NT2/D1 (cell line): ENCODE measurements at places on chromosomes 11 and 22.

DNA sequence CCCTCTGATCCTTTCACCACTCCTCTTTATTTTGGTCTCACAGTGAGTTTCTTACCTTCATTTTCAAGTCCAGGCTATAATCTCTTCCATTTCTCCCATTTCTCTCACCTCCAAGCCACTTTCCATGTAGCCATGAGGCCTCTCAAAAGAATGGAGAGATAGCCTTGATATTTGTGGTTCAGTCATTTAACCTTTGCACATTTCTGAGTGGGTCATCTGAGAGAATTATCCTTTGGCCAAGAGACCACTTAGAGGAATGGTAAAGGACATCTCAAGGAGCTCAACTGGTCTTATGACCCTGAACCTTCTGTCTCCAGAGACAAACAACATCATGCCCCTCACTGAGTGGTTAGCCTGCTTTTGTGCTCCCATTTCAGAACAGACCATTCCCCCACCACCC lies 121.1 kb downstream of the KIRREL3 start:
- DNase-seq = no peak

DNA sequence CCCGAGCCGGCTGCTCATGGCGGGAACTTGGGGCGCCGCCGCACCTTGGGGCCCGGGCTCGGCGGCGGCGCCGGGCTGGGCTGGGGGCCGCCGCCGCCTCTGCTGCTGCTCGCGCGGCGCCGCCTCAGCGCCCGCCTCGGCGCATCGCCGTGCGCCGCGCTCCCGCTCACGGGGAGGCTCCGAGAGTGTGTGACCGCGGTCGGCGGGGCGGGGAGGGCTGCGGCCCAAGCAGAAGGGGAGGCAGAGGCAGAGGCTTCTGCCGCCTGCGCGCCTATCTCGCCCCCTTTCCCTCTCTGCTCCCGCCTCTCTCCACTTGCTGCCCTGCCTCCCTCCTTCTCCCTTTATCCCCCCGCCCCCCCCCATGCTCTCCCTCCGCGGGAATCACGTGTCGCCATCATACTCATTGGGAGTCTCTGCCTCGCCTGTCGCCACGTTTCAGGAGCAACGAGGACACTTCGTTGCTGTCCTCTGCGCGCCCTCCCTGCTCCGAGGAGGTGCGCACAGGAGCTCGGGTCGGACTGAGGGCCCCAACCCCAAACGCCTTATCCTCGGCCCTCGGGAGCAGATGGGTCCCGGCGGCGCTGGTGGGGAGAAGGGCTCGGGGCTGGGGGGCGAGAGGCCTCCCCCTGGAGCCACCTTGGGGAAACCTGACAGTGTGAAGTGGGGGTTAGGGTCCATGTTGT lies at the start of gene GUCY1A2:
TSS of gene GUCY1A2 (minus strand) at position 258 of the 683 bp plus-strand sequence. CDS start 421 bp downstream, outside the sequence.
- DNase-seq = peak; percentile 23

DNA sequence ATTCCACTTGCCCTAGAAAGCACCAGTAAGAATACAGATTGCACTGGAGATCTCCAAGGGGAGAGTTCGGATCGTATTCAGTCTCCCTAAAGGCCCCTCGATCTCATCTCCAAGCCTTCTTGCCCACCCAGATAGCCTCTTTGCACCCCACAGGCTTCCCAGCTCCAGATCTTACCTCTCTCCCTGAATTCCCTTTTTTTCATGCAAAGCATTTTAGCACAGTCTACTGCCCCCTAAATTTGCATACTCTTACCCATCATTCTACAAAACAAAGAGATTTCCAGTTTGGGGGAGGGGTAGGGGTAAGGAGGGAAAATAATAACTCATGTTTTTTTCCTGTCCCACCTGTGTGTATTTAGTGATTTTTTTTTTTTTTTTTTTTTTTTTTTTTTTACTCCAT lies 105.2 kb downstream of the NAV2 start:
- peak; percentile 54 for DNase-seq

DNA sequence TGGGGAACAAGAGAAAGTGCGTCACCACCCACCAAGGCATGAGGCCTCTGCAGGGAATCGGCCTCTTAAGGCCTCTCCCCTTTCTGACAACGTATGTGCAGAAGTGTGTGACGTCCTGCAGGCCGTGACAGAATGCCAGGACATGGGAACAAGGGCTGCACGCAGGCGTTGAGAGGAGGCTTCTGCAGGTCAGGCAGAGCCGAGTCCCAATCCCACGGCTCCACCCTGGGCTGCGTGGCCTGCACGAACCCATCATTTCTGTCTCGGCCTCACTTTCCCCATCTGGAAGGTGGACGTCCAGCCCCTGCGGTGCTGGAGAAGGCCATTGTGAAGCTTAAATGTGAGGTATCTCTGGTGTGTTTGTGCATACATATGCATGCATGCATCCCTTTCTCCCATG lies 61.8 kb downstream of the SHANK2 start:
- DNase-seq = no peak

GRCh38 chr11:22875869-22876473 lies 15.7 kb upstream of the CCDC179 start:
- peak; percentile 57 for DNase-seq

DNA sequence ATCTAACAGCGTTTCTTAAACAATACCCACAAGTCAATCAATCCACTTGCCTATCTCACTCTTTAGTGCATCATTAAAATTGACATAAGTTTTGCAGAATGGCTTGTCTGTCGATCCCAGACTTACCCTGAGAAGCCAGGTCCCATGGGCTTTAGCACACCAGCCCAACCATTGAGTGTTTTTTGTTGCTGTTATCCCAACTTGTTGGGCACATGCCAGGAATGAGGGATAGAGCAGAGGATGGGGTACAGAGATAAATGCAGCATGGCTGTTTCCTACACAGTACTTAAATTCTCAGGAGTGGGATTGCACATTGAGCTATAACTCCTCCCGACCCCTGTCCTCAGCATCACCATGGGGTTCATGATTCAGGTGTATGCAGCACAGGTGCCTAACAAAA lies 64.2 kb upstream of the RASSF10 start:
- DNase-seq = no peak

GRCh38 chr11:25602149-25602548 lies 729.8 kb upstream of the ANO3 start:
- DNase-seq = peak; percentile 8
